Parietal lobe (tissue), 2 donors: ENCODE measurements at places on chromosomes 11 and 22. TPM values are rescaled to one million over a fixed set of nuclear protein-coding genes. Genes with fewer than 3 reads are reported as not detected.

Gene TP53I11
- total RNA-seq = 63.5 TPM

Gene MMP1
- not detected for total RNA-seq

Gene OR2AT4
- total RNA-seq = not detected

Gene DLG2
- 482 TPM for total RNA-seq

Gene IGF2
- total RNA-seq = 3.1 TPM

Gene RPLP2
- 376 TPM for total RNA-seq

Gene SCN4B
- total RNA-seq = 9.1 TPM

Gene LYVE1
- 1.3 TPM for total RNA-seq

Gene OR11H1
- not detected for total RNA-seq

Gene ART1
- not detected for total RNA-seq
